Heart left ventricle (tissue), 16 donors: ENCODE measurements at places on chromosomes 11 and 22.
A peak's percentile ranks its signal among the peaks of the same experiment; 100 is the strongest.

DNA sequence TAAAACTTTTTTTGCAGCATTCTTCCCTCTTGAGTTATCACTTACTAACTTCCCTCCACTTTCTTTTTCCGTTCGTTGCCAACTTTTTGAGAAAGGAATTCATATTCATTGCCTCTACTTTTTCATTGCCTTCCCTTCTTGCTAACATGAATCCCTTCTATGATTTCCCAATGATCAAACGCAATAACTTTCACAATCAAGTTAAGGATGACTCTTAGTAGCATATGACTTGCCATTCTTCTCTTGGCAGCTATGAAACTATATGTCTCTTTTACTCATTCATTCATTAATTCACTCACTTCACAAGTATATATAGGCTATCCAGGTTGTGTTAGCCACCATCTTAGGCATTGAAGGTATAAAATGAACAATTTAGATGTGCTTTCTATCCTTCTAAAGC, 16.6 kb upstream of the ARHGAP20 start:
- no peak for DNase-seq

DNA sequence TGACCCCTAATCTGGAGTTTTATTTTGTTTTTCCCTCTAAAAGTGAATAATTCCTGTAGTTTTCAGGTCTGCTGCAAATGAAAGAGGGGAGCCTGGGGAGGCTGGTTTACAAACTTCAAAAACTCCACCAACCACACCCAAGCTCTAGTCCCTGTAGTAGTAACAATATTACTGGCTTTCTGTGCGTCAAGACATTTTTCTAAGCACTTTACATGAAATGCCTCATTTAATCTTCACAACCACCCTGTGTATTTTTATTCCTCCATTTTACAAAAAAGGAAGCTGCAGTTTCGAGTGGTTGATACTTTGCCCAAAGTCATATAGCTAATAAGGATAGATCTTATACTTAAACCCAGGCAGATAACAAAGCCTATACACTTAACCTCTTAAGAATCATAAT, 23.5 kb downstream of the CTNND1 start:
- DNase-seq: no peak

GRCh38 chr11:19952116-19952605, 208.1 kb downstream of the DBX1 start:
- no peak for DNase-seq

- DNase-seq: peak; percentile 46
Measured at GRCh38 chr22:29369460-29369859, 18.9 kb downstream of the AP1B1 start.

- peak; percentile 83 for DNase-seq
Measured at GRCh38 chr11:115623021-115623451, 118.8 kb upstream of the CADM1 start.

GRCh38 chr11:111982541-111983186, 42.5 kb upstream of the DLAT start:
- DNase-seq: no peak

DNA sequence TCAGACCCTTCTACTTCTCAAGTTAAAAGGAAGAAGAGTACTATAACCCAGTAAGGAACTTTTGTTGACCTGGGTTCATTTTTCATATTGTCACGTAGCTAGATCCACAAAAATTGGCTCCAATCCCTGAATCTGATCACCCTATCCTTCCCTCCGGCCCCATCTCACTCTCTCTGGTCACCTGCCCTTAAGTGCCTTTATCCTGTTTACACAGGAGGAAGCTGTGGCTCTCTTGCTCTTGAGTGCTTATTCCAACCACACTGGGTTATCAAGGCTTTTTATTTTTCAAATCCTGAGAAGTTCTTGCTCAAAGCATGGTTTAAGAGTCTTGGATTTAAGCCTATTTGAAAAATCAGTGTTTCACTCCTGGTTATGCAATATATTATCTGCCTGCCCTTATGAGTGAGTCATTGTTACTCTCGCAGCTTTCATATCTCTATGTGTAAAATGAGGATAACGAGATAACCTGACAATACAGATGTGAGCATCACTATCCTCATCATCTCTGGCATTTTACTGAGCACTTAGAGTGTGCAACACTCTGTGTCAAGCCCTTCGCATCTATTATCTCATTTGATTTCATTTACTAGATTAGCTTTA, 293.9 kb downstream of the GUCY1A2 start:
- no peak for DNase-seq
